ENCODE measurements at places on chromosomes 13 and 19.

DNA sequence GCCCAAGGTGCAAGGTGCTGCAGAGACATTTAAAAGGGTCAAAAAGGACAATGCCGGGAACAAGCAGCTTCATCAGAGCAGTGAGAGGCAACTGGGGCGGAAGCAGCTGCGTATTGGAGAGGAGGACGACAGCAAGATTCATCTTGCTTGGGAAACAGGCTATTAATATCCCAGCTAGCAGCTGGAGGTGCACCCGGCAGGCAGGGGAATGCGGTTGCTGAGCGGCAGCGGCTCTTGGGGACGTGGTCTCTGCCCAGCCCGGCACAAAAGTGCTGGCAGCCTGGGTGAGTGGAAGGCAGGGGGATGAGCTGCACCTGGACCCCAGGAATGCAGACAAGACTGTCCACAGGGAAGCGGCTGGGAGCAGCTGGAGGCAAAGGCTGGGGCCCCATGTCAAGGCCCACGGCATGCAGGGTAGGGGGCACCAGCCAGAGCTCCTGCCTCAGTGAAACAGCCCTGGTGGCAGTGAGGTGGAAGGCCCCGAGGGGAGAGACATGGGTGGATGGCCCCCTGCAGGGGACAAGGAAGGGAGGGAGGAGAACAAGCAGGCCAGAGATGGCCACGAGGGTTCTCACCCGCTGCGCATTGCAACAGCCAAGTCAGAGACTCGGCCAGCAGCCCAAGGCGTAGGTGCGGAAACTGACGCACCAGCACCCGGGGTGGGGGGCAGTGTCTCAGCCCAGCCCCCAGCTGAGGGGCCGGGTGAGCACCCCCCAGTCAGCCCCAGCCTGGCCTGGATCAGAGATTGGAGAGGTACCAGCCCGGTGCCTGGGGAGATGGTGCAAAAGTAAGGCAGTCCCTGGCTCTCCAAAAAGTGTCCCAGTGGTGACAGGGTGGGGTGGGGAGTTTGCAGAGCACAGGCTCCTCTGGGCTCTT lies 34.4 kb downstream of the PEPD start:
- no peak for DNase-seq

GRCh38 chr13:59672445-59672844 lies 491.3 kb downstream of the DIAPH3 start:
- no peak for DNase-seq

DNA sequence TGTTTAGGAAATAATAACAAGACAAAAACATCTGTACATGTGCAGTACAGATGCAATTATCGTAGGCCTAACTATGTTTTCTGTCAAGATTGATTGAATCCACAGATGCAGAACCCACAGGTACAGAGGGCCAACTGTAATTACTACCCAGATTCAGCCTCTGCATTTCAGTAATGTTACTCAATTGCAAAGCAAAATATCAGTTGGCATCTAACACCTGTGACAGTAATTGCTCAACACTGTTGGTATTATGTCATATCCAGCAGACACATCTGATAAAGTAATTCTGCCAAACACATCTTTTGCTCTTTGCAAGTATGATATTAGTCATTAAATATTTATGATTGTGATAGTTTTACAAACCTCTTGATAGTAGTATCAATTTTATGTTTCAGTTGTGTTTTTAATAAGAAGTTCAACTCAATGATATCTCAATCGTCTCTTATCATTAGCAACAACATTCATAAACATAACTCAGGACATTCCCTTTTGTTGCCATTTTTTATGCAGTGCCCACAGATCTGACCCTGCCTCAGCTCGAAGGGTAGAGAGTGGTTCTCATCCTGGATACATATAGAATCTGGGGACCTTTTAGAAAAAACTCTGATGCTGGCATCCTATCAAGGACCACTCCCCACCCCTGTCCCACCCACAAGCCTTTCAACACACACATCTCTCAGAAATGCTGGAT lies 104.7 kb downstream of the MYCBP2 start:
- DNase-seq: no peak

- DNase-seq: no peak
Observed at GRCh38 chr19:49102303-49102702, 11.9 kb upstream of the LIN7B start.

- DNase-seq: no peak
Observed at GRCh38 chr13:79423801-79424642, 18.0 kb upstream of the RBM26 start.

- DNase-seq: peak; percentile 24
Observed at GRCh38 chr19:56507446-56508289, at the start of gene ZNF471. Gene ZNF471 (plus strand): TSS chr19:56507855. CDS start chr19:56511572, 3,717 bp downstream.

GRCh38 chr13:110232142-110232541 lies 74.8 kb downstream of the COL4A1 start:
- DNase-seq: no peak

Data from cortex of kidney (tissue), 1 donor.